DMS79 treated with DMSO at 0.1 percent for 48 hours (cell line): ENCODE measurements at places on chromosomes 6 and 20.

DNA sequence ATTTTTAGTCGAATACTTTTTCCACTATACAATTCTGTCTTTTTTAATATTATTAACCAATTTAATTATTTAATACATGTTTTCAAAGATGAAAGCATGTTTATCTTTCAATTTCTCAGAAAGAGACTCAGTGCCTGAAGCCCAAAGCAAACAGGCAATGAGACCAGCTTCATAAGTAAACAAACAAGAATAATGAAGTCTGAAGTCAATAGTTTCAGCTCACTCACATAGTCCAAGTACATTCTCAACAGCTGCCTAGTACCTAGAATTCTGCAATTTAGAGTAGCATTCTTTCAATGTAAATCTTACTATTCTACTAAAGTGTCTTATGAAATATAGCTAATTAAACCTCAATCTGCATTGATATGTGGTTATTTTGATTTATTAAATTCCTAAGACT, 626.5 kb upstream of the NRSN1 start:
- DNase-seq: no peak

- DNase-seq: no peak
Measured at GRCh38 chr6:129206821-129207220, 323.9 kb downstream of the LAMA2 start.

- no peak for DNase-seq
Measured at GRCh38 chr6:41439524-41440418, 104.4 kb downstream of the NCR2 start.

DNA sequence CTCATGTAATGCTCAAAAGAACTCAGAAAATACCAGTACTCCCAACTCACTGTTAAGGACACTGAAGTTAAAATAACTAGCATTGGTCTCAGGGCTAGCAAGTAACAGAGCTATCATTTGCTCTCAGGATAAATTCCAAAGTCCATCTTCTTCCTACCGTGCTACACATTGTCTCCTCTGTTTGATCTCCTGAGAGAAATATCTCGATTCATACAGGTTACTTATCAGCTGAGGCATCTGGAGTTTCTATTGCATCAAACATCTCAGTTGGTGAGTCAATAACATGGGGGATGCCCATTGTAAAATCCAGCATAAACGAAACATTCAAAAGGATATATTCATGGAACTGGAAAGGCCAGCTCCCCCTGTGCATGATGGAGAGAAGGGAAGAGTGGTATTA, 147.4 kb downstream of the BACH2 start:
- no peak for DNase-seq

GRCh38 chr6:44733126-44733525, 345.6 kb downstream of the CDC5L start:
- peak; percentile 80 for DNase-seq

GRCh38 chr6:150286912-150287311, 81.9 kb upstream of the IYD start:
- DNase-seq: peak; percentile 2

GRCh38 chr20:41183831-41184230, 46.5 kb downstream of the PLCG1 start:
- no peak for DNase-seq

DNA sequence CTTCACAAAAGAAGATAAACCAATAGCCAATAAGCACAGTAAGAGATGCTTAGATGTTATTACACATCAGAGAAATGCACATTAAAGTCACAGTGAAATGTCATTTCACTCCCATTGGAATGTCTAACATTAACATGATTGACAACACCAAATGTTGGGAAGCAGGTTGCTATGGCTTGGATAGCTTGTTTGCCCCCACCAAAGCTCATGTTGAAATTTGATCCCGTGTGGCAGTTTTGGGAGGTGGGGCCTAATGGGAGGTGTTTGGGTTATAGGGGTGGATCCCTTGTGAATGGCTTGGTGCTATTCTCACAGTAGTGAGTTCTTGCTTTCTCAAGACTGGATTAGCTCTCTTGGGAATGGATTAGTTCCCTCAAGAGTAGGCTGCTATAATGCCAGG, 44.8 kb downstream of the MRAP2 start:
- DNase-seq: no peak

DNA sequence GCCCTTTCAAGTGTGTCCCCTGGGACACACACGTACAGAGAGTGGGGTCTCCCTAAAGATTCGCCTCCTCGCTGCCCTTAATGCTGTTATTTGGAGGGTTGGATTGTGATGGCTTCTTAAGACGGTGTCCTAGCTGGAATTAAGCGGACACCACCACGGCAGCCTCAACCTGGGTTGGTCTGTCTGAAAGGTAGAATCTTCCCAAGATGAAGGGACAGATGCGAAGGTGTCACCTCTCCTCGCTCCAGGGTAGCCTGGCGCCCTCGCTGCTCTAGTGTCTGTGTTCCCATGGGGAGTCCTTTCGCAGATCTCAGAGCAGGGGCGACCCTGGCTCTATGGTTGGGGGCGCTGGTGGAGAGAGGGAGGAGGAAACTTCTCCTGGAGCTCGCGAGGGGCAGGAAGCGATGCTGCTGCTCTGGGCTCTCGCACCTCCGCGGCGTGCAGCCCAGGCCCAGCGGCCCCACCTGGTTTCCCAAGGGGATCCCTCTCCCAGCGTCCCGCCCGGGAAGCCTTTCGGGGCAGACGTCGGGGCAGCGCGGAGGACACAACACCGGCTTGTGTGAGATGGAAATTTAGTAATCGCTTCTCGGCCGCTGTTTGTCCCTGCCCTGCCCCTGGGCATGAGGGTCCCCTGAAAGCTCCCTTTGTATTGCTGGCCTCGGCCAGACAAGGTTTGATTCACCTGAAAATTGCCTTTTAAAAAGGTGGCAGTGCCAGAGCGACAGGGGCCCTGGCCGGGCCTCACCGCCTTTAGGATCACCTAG, 1.7 kb downstream of the RSPO3 start:
- DNase-seq: no peak

DNA sequence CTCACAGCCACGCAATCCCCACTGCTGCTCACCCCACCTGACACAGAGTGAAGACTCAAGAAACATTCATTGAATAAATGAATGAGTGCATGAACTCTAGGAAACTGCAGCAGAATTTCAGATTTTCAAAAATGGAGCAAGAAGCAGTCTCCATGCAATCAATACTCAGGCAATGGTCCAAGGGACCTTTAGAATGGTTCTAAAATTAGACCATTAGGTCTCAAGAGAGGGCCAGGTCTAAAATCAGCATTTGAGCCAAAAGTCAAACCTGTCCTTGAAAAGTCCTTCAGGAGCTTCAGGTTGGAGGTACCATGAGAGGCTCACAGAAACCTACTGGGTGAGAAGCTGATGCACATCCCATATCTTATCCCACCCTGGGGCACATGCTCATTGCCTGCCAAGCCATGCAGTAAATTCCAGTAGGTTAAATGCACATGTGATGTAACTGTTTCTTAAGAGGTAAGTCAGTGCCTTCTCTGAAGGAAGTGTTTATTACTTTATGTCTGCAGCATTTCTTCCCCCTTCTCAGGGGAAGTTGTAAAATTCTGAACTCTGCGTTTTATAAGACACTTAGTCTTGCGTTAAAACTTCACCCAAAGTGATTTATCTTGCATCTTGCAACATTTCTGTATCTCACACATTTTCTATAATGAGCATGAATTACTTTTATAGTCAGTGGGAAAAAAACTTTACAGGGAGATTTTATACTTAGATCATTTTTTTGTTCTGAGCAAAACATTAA, 126.6 kb downstream of the ADAT2 start:
- DNase-seq: no peak

DNA sequence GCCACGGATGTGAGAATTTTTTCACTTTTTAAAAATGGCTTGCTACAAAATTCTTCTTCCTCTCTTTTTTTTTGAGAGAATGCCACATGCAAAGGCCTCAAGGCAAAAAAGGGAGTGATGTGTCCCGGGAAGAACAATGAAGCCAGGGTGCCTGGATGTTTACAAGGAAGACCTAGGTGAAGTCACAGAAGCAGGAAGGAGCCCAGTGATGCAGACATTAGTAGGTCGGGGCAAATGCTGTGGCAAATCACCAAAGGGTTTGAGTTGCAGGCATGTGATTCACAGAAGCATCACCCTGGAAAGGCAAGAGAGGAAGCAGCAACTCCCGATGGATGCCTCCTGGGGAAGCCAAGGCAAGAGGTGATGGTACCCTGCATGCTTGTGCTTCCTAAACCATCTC, 46.8 kb downstream of the FARS2 start:
- no peak for DNase-seq

GRCh38 chr6:21431526-21431925, 162.0 kb upstream of the SOX4 start:
- no peak for DNase-seq

DNA sequence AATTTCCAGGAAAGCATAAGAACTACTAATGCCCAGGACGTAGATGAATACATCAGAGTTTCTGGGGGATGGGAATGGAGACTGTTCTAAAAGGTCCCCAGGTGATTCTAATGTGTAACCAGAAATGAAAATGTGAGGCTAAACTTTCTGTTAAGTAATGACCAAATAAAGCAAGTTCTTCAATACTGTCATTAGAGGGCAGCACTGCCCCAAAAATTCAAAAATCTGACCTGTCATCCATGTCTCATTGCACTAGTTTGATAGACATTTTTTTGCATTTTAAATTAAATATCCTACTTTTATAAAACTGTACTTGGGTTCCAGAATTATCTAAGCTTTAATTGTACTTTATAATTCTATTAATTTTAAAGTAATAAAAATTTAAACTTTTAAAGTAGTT, 94.9 kb downstream of the RFX6 start:
- DNase-seq: peak; percentile 30

- DNase-seq: no peak
Measured at GRCh38 chr6:109922851-109923250, 55.3 kb upstream of the GPR6 start.

GRCh38 chr6:71510057-71510713, 221.6 kb downstream of the OGFRL1 start:
- DNase-seq: peak; percentile 30
